Thymus (tissue), 14 donors: ENCODE measurements at places on chromosomes 2 and 18. TPM values are rescaled to one million over a fixed set of nuclear protein-coding genes. Genes with fewer than 3 reads are reported as not detected.

DNA sequence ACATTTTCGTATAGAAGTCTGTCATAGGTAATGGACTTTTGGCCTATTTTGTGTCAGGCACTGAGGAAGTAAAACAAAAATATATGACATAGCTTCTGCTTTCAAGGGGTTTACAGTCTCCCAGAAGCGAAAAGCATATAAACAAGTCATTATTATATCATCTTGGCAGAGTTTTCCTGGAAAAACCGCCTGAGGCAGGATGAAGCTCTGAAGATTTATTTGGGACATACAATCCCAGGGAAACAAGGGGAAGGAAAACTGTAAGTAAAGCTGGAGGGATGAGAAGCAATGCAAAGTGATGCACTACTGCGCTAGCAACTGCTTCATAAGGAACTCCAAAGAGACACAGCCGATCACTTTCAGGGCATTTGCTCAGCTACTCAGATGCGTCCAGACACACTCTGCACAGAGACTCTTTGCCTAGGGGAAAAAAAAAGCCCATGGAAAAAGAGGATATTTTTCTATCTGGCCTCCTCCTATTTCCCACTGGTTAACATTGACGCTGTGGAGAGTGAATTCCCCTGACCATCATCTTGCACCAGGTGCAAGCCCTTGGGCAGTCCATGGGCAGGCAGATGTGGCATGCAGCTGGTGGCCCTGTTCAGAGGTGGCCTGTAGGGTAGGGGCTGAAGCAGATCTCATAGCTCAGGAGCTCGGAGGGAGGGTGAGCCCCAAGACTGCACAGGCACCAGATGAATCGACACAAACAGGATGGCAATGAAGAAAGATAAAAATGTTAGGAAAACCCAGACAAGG, 158.1 kb downstream of the METTL4 start:
- DNase-seq, result no peak

DNA sequence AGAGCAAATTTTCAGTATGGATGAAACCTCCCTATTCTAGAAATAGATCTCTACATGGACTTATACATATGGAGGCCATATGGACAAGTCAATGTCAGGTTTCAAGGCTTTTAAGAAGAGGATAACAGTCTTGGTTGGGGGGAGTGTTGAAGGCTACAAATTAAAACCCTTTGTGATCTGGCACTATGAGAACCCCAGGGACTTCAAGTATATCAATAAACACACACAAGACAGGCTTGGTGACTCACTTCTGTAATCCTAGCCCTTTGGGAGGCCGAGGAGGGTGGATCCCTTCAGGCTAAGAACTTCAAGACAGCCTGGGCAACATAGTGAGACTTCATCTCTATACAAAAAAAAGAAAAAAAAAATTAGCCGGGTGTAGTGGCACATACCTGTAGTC, 127.2 kb upstream of the SP5 start:
- no peak for DNase-seq

DNA sequence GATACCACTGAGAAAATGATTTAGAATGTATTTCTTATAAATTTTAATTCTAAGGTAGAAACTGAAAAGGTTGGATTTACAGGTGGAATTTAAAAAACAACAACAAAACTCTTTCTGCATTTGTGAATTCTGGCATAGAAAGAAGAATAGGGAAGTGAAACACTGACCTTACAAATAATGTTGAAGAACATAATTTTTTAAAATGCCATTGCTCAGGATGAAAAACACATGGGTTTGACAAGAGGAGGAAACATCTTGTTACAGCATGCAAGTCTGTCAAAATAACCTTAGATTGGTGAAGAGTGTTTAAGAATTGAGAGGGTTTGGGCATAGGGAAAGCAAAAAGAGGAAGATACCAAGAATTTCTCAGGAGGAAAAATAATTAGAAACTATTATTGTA, 184.3 kb downstream of the UBE2E3 start:
- no peak for DNase-seq

- no peak for DNase-seq
Measured at GRCh38 chr2:10188211-10188610, 65.7 kb downstream of the RRM2 start.

Gene RGPD3
- 3.9 TPM for total RNA-seq

DNA sequence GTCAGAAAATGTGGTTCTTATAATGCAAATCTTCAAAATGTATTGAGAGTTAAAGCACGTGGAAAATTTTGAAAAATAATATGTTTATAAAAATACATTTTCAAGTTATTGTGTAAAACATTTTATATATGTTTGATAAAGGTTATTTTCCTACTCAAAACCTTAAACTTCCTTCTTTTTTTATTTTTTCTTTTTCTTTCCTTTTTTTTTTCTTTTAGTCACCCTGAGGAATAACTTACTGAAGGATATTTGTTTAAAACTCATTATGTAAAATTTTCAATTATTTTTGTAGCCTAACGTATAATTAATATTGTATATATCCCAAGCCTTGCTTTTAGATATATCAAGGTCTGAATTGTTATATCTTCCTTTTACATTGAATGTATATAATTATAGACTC, 346.8 kb upstream of the GYPC start:
- no peak for DNase-seq

- DNase-seq, result no peak
Measured at GRCh38 chr2:23645230-23645808, 260.3 kb downstream of the KLHL29 start.

- no peak for DNase-seq
Measured at GRCh38 chr18:39434223-39434920, 1868.8 kb upstream of the CELF4 start.

Gene TBR1
- 0.05 TPM for total RNA-seq

GRCh38 chr2:226124548-226125011, 675.0 kb downstream of the IRS1 start:
- no peak for DNase-seq

Gene VAMP5
- 19.0 TPM for total RNA-seq

Gene XIRP2
- 0.14 TPM for total RNA-seq

Gene LRRTM4
- 0.09 TPM for total RNA-seq

DNA sequence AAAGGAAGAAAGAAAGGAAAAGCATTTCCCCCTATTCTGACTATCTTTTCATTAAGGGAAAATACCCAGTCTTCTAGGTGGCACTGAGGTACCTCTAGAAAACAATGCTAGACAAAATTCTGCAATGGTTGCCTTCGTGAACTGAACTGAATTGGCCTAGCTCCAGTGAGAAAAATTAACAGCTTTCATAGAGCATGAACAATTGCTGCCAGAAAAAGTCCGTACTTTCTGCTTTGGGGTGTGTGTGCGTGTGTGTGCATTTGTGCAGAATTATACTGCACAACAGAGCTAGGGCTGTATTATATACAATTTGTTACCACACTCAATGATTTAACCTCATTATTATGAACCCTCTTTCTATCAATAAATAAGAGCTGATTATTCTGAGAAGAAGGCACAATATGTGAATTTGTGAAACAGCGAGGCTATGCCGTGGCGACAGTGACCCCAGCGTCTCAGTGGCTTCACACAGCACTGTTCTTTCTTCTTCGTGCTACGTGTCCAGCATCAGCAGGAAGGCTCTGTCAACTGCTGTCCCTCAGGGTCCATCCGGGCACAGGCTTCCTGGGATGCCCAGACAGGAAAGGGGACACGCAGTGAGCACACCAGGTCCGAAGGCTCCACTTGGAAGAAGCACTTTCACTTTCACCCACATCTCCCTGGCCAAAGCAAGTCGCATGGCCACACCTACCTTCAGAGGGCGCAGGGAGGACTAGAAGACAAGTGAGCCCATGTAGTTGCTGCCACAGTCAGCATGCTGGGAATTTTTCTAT, 47.5 kb downstream of the PTGR3 start:
- no peak for DNase-seq

Gene CCDC85A
- total RNA-seq, result 0.76 TPM

Gene LCT
- 1.1 TPM for total RNA-seq

DNA sequence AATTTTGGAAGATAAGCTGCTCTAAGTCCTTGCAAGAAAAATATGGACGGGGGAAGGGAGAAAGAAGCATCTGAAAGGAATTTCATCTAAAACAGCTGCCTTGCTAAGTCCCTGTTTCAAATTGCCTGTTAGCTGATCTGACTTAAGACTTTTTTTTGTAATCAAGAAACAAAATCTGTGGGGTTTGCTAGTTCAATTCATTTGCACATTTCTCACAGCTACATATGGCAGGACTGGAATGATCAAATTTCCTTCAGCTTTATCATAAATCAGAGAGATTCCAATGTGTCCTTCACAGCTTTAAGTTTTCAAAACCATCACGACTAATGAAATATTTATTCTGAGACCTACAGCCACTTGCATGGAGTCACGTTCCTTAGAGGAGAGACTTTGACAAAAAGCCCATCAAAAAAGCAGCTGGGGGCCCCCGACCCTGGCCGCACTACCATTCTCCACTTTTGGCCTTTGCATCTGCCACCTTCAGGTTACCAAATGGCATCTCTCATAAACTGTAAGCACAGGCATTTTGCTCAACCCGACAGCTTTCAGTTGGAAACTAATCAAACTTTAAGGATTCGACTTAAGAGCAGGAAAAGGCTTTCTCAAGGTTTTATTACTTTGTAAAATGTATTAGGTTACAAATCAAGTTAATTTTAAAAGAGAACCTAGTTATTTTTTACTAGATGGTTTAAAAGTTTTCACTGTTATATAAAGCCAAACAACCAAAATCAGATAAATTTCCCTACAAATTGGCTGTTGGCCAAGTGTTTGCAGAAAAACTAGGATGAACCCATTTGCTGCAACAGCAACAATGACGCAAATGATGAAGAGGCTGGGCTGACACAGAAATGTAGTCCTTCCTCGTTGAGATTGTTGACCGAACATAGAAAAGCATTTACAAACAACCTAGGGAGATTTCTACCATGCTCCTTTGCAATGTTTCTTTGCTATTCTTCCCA, 100.4 kb upstream of the RND3 start:
- no peak for DNase-seq

- DNase-seq, result no peak
Measured at GRCh38 chr18:8116341-8117005, 492.8 kb upstream of the RAB12 start.

GRCh38 chr2:151862700-151863099, 34.5 kb upstream of the ARL5A start:
- DNase-seq, result no peak
